ENCODE measurements at places on chromosomes 6 and 20.

DNA sequence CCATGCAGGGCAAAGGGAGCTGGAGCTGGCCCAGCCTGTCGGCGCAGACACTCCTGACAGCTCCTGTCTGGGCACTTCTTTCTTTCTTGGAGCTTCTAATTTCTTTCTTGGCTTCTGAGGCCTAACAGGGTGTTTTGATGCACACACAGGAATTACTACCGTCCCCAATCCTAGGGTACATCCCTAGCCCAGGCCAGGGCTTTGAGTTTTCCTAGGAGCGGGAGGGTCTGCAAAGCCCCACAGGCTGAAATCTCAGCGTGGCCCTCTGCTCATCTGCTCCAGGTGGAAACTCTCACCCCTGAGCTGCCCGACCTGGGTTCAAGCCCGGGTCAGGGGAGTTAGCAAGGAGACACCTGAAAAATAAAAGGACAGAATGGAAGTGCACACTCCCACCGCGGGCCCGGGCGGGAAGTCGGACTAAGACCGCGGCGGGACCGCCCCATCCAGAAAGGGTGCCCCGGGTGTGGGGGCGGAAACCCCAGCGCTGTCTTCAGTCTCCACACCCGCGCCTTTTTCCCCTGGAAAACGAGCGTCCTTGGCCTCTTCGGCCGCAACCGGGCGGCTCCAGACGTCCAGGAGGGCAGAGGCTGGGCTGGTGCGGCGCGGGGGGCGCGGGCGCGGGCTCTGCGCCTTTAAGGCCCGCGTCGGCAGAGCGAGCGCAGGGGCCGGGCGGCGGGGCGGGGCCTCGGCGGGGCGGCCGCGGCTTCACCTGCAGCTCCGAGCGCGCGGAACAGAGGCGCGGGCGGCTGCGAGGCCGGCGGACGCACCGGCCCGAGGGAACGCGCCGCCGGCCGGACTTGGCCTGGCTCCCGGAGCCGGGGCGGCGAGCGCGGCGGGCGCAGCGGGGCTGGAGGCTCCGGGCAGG lies at the start of gene CDH4:
TSS of gene CDH4 (plus strand) at position 733 of the 865 bp plus-strand sequence.
- DNase-seq = peak; percentile 66

DNA sequence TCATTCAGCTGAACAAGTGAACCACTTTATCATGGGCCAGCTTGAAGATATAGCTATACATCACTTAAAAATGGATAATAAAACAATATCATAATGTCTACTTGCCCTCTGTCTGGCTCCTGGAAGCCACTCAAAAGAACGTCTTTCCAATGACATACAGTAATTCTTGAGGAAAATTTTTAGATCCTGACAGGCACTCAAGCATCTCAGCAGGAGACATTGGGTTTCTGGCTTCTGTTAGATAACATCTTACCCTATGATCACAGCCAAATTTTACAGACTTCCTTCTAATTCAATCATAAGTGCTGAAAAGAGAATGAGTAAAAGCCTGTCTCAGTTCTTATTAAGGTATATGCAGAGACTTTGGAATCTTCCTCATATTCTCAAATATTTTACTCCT lies 330 bp downstream of the CGA start:
- no peak for DNase-seq

- no peak for DNase-seq
These were observed 46.1 kb upstream of the JAG1 start for GRCh38 chr20:10719740-10720385.

- no peak for DNase-seq
These were observed 105.7 kb downstream of the SLC16A10 start for GRCh38 chr6:111192911-111193555.

DNA sequence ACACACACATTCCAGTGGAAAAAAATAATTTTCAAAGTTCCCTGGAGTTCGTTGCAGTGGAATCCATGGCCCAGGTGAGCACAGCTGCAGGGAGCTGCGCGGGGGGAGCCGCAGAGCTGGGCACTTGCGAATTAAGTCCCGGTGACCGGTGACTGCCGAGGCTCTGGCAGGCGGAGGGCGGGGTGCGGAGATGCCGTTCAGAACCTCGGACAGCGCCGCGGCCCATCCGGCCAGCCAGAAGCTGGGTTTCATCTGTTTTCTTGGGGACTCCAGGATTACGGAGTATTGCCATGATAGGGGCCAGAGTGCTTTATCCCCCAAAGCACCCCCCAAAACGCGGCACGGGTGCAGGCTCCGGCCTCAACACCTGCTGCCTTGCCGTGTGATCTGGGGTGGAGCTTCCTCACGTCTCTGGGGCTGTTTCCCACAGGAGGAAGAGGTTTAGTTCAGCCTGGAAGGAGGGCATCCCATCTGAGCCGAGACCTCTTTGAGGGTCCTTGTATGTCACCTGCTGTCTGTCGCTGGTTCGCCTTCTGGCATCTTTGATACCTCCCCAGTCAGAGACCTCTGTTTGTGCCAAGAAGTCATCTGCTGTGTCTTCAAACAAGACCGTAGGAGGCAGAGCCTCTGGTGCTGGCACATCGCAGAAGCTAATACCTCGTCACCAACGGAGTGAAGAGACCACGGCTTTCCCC lies 99.4 kb downstream of the YTHDF1 start:
- DNase-seq = peak; percentile 63

DNA sequence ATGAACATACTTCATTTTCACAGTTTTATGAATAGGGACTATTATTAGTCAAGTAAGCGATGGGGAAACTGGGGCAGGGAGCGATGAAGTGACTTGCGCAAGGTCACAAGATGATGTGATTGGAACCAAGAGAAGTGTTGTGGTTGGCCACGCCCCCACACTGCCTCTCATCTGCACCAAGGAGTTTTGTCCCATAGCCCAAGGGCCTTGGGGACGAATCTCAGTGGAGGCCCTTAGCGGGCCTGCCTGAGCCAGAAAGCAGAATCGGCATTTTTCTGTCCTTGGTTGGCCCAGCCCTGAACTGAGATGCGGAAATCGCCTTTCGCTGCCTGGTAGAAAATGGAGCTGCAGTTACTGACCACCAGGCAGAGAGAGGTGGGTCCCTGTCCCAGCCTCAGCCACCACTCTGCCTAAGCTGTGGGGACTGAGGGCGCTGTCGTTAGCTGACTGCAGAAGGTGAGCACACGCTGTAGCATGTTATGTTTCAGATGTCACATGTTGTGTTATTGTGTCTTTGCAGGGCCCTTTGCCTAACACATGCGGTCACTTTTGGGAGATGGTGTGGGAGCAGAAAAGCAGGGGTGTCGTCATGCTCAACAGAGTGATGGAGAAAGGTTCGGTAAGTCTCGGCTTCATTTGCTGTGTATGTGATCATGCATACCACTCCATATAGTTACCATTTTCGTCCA lies 57.8 kb downstream of the PTPN1 start:
- DNase-seq = no peak

- no peak for DNase-seq
These were observed 105.6 kb downstream of the CDH26 start for GRCh38 chr20:60063739-60064380.

- no peak for DNase-seq
These were observed 206.8 kb downstream of the TINAG start for GRCh38 chr6:54515013-54515412.

DNA sequence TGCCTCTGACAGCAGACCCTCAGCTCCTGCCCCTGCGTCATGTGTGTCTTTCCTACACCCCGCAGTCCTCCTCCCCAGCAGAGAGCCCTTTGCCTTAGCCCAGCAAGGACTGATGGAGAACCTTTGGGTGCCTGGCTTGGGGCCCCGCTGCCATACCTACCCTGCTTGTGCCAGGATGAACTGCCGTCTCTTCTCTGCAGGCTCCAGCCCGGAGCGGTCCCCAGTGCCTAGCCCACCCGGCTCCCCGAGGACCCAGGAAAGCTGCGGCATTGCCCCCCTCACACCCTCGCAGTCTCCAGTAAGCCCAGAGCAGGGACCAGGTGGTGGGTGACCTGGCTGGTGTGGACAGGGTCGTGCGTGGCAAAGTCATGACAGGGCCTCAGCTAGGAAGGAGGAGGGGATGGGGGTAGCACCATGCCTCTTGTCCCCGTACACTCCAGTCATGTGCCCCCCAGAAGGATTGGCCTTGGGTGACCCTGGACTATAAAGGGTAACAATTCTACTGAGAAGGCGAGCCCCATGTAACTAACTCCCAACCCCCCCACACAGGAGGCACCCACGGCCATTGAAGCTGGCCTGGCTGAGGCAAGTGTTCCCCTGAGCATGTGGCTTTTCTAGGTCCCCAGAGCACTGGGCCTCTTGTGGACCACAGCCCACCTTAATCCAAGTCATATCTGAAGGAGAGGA lies 8.3 kb downstream of the HSPA12B start:
- no peak for DNase-seq

DNA sequence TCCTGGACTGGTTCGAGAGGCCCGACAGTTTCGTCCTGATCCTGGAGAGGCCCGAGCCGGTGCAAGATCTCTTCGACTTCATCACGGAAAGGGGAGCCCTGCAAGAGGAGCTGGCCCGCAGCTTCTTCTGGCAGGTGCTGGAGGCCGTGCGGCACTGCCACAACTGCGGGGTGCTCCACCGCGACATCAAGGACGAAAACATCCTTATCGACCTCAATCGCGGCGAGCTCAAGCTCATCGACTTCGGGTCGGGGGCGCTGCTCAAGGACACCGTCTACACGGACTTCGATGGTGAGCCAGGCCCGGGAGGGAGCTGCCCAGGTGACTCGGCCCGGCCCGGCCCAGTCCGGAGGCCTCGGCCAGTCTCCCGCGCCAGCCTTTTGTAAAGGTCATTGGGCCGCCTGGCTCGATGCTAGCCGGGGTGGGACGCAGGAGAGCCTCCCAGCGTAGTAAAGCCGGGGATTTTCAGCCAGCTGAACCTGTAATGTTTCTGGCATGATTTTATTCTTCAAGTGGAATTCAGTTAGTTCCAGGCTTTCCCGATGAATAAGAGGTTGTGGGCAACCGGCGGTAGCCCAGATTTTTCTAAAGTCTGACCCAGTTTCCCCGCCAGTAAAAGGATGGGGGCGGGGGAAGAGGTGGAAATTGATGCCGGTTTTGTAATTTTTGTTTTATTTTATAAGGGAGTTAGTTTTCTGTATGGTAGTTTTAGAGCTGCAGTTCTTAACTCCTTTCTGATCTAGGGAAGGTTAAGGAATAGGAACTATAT lies 1.4 kb downstream of the PIM1 start:
- DNase-seq = peak; percentile 42

DNA sequence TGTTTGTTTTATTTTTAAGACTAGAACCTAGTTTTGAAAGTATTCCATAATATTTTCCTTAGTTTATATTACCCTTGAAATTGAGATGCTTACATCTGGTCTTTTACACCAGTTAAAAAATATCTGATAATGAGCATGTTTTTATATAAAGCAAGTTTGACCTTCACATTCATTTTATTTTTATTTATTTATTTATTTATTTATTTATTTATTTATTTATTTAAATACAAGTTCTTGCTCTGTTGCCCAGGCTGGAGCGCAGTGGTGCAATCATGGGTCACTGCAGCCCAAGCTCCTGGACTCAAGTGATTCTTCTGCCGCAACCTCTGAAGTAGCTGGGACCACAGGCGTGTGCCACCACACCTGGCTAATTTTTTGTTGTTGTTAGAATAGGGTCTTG lies 52.8 kb upstream of the ADIG start:
- DNase-seq = no peak

GRCh38 chr20:47753576-47754387 lies 31.5 kb downstream of the SULF2 start:
- no peak for DNase-seq

DNA sequence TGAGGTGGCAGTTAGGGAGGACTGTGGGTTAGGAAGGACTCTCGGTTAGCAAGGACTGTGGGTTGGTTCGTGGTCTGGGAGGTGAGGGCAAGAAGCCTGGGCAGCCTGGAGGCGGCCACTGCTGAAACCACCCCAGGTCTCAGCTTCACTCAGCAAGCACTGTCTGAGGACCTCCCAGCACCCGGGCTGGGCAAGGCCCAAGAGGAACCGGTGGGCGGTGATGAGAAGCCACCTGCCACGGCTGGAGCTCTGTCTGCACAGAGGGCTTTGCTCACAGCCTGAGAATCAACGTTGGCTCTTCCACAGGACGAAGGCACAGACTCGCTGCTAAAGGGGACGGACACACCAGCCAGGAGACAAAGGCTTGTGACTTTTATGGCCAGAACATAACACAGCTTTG lies 69.3 kb downstream of the DACT2 start:
- no peak for DNase-seq

GRCh38 chr20:57481281-57481711 lies 43.6 kb downstream of the CTCFL start:
- DNase-seq = peak; percentile 63
